ENCODE measurements at places on chromosomes 16 and 17.

DNA sequence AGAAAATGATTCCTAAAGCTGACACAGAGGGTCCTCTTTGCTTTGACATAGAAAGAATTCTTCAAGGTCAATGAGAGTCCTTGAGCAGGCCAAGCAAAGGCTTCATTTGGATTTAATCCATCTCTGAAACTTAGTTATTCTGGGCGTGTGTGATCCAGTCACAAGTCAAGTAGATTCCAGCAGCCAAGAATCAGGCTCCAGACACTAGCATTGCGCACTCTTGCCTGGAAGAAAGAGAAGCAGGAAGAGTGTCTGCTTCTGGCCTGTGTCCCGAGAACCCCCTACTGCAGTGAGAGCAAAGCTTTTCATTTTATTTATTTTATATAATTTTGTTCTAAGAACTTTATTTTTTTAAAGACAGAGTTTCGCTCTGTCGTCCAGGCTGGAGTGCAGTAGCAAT lies 88.2 kb upstream of the CACNG5 start:
- no peak for DNase-seq

DNA sequence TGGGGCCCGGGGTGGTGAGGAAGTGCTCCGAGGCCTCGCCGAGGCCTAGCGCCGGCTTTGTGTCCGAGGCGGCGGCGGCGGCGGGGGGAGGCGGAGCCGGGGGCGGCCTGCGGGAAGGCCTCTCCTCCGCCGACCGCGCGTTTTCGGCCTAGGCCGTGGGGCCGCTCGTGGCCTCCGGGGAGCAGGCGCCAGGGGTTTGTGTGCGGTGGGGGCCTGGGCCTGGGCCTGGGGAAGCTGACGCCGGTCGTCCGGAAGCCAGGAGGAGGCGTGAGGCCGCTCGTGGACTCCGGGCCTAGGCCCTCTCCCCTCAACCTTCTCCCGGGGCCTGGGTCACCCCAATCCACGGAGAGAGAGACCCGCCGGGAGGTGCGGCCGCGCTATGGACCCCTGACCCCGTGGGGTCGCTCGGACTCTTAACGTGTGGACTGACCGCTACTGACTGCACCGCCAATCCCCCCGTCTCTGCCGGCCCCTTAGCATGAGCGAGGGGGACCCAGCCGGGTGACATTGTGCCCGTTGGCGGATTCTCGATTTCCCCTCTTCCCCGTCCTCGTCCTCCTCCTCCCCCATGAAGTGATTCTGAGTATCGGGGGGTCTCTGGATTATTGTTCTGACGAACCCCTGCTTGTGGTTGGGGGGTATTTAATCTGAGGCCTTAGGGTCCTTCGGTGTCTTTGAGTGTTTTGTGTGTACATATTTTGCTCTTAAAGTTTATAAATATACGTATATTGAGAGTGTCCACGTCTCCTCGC lies 660 bp downstream of the RBBP6 start:
- DNase-seq: no peak

DNA sequence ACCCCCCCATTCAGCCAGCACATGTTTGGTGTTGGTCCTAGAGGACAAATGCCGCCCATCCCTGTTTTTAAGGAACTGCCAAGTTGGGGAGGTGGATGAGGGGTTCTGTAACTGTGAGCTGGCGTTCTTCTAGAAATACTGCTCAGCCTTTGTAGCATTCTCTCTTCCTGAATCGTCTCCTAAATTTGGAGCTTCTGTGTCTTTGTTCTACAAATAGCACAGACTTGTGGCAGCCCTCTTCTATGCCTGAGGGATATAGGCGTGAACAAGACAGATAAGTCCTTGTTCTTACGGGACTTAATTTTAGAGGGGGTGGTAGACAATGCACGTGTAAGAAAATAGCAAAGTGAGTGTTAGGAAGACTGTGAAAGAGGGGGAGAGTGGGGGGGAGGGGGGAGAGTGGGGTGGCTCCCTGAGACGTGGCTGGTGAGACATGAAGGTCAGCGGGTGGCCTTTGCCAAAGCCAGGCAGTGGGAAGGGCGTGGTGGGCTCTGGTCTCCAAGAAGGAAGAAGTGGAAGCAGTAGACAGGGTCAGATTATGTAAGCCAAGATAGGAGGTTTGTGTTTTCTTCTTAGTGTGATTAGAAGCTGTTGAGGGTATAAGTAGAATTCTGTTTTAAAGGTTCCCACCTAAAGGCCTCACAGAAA lies 9.9 kb downstream of the MFSD11 start:
- DNase-seq: no peak

DNA sequence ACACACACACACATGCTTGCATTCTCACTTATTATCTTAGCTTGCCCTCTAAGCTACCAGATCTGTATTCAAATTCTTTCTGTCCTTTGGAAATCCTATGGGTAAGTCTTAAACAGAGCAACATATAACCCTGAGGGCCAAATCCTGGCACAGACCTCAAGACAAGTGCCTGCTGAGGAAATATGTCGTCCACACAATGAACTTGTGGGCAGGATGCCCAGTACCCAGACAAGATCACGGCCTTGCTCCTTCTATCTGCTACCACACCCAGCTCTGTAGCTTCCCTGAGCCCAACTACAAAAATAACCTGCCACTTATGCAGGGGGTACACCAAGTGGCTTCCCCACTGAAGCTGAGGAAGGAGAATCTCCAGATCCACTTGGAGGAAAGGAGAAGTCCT lies 37.3 kb upstream of the FA2H start:
- DNase-seq: no peak

GRCh38 chr17:14297161-14297851 lies 3.6 kb upstream of the HS3ST3B1 start:
- no peak for DNase-seq

- no peak for DNase-seq
Measured at GRCh38 chr16:89112377-89113151, 18.9 kb downstream of the ACSF3 start.

DNA sequence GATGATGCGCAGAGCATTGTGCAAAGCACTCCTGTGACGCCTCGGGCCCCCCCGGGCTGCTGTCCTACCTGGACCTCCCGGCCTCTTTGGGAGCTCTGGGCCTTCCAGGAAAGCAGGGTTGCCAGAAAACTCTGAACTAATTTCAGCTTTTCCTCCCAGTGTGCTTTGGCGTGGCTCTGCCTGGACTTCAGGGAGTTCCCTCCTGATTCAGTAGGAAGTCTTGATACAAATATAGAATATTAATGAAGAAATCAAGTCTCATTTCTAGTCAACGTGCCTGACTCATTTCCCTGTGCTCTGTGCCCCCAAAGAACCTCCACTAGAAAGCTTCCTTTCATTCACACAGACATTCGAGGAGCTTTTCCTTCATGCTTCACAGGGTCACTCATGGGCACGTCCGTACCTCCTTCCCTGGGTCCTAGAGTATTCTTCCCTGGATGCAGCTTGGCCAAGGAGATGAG lies 84.0 kb upstream of the NOL11 start:
- DNase-seq: no peak

DNA sequence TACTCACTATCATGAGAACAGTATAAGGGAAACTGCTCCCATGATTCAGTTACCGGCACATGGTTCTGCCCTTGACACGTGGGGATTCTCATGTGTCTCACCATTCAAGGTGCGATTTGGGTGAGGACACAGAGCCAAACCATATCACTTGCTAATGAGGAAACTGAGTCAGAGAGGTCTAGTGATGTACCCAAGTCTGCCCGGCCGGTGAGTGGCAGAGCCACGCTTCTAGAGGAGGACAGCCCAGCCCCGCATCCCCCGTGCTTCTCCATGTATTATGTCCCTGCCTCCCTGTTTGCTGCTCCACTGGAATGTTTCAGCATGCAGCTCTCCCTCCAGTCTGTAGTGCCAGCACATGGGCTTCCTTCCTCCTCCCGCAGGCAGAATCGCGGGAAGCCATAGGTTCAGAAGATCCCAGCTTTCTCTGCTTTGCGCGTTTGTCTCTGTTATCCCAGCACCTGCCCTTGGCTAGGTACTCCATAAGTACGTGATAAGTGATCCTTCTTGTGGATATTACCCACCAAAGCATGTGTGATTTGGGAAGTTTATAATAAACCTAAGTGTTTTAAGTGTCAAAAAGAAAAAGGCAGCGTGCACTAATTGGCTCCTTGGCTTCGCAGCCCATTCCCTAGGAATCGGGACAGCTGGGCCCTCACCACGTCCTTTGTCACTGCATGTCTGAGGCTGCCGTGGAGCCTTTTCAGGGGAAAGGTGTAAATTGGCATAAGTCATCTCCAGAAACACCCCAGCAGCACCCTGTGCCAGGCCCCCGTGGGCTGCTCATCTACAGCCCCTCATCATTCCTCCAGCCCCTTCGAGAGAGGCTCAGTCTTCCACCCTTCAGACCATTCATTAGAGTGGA lies 103.8 kb downstream of the CLEC16A start:
- no peak for DNase-seq

- DNase-seq: no peak
Measured at GRCh38 chr17:32315171-32315570, 26.8 kb downstream of the C17orf75 start.

- DNase-seq: no peak
Measured at GRCh38 chr16:9206156-9206555, 114.7 kb downstream of the HAPSTR1 start.

DNA sequence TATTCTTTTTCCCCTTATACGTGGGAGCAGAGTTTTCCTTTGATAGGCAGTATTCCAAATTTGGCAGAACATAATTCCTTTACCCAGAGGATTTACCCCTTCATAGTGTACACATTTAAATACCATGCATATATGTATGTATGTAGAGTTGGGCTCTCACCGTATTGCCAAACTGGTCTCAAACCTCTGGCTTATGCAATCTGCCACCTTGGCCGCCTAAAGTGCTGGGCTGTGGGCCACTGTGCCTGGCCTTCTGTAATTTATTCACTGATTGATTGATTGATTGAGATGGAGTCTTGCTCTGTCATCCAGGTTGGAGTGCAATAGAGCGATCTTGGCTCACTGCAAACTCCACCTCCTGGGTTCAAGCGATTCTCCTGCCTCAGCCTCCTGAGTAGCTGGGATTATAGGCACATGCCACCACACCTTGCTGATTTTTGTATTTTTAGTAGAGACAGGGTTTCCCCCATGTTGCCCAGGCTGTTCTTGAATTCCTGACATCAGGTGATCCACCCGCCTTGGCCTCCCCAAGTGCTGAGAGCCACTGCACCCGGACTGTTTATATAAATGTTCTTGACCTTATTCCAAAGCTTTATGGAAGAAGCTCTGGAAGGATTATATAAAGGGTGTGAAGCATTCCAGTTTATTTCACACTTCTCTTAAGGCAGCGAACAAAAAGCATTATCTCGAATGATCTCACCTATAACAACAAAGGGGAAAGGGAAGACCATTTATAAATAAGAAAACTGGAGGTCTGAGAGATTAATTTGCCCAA lies 14.9 kb downstream of the GLG1 start:
- DNase-seq: no peak

GRCh38 chr17:307295-307691 lies 45.3 kb downstream of the RPH3AL start:
- no peak for DNase-seq

- no peak for DNase-seq
Measured at GRCh38 chr16:1770328-1771187, 785 bp downstream of the NME3 start.

DNA sequence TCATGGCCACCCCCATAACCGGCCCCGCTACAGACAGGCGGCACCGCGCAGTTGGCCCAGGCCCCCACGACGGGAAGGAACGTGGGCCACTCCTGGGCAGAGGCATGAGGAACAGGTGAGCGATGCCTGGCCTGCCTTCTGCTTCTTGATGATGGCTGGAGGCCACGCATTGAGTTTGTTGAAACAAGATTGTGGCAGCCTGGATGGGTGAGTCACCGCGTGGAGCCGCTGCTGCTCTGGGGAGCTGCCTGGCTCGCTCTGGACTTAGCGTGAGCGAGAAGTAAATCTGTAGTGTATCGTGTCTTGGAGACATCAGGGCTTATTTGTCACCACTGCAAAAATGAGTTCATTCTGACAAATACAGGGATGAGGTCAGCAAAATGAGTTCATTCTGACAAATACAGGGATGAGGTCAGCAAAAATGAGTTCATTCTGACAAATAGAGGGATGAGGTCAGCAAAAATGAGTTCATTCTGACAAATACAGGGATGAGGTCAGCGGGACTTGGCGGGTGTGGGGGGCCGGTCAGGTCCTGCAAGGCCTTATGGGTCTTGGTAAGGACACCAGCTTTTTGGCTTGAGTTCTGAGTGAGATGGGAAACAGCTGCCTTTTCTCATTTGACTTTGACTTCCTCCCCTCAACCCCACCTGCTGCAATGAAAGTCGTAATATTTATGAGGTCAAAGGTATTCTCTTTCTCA lies 93.0 kb downstream of the SEC14L1 start:
- DNase-seq: no peak

- no peak for DNase-seq
Measured at GRCh38 chr17:73933164-73933766, 270.2 kb upstream of the RPL38 start.

GRCh38 chr17:80296221-80296620 lies 35.6 kb downstream of the RNF213 start:
- no peak for DNase-seq

DNA sequence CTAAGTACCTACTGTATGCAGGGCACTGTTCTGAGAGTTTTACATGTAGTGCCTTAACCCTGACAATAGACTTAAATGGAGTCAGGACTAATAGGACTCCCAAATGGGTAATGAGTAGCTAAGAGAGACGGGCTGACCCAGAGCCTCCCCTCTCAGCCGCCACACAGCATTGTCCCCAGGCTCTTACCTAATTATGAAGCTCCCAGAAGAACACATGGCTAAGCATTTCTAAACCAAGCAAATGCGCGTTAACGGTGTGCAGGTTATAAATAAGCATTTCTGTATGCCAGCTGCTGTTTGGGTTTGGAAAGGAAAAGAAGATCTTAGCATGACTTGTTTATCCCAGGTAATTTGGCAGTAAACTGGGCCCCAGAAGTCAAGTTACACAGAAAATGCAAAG lies 14.3 kb downstream of the KATNIP start:
- no peak for DNase-seq

GRCh38 chr16:78742501-78743283 lies 643.2 kb downstream of the WWOX start:
- no peak for DNase-seq

DNA sequence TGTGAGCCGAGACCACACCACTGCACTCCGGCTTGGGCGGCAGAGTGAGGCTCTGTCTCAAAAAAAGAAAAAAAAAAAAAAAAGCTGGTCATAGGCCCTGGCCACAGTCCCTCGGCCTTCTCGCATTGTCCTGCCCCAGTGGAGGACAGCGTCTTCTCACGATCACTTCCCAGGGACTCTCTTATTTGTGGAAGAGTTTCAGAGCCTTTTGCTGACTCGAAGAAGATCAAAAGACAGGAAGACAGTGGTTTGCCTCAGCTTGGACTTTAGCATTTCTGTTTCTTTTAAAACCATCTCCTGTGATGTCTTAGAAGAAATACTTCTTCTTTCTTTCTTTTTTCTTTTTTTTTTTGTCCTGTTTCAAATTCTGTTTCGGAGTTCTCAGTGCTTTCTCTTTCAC lies 210.0 kb downstream of the FTO start:
- no peak for DNase-seq

Measured in astrocyte of the cerebellum (primary cell).